GM23248 (cell line): ENCODE measurements at places on chromosomes 4 and X. TPM values are rescaled to one million over a fixed set of nuclear protein-coding genes. Genes with fewer than 3 reads are reported as not detected.

GALNTL6 gene
- total RNA-seq, result not detected in 2 replicates

- no peak for DNase-seq
- H3K4me3 ChIP-seq, result no peak overlapping the region
- H3K4me1 ChIP-seq, result peaks cover 8% of the 10 kb centered on the region
- H3K27me3 ChIP-seq, result no peaks in the 10 kb centered on the region
- H3K36me3 ChIP-seq, result no peaks in the 10 kb centered on the region
- no peak overlapping the region for H3K27ac ChIP-seq
These were observed 5.3 kb upstream of the VMA21 start for GRCh38 chrX:151391722-151392121.

GRCh38 chrX:43958529-43958928 lies 14.7 kb downstream of the NDP start:
- H3K4me1 ChIP-seq, result no peaks in the 10 kb centered on the region
- no peaks in the 10 kb centered on the region for H3K27me3 ChIP-seq
- no peak overlapping the region for H3K27ac ChIP-seq
- peak; percentile 73 for DNase-seq

DNA sequence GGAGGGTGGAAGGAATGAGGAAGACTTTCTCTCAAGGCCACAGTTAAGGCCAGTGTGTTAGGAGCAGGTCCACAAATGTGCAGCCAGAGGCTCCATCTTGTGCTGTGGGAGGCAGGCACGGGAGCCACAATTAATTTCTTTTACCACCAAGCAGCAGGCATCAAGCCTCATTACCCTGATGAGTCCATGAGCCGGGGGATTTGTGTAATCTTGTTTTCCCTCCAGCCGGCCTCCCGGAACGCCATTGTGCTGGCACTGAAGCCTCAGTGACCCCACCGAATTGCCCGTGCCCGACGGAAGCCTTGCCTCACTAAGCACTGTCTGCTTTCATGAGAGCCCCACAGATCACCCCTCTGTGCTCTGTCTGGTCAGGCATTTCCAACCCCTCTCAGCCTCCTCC lies 154.7 kb upstream of the STX18 start:
- no peaks in the 10 kb centered on the region for H3K4me1 ChIP-seq
- H3K4me3 ChIP-seq, result no peak overlapping the region
- H3K36me3 ChIP-seq, result no peaks in the 10 kb centered on the region
- peaks cover 10% of the 10 kb centered on the region; the same call in 1 of the 2 replicates for H3K27me3 ChIP-seq
- no peak for DNase-seq
- H3K27ac ChIP-seq, result no peak overlapping the region

- DNase-seq, result no peak
- H3K27ac ChIP-seq, result no peak overlapping the region
- H3K27me3 ChIP-seq, result no peaks in the 10 kb centered on the region
- no peak overlapping the region for H3K4me3 ChIP-seq
These were observed 353.0 kb downstream of the ADAM29 start for GRCh38 chr4:175271010-175271630.

DNA sequence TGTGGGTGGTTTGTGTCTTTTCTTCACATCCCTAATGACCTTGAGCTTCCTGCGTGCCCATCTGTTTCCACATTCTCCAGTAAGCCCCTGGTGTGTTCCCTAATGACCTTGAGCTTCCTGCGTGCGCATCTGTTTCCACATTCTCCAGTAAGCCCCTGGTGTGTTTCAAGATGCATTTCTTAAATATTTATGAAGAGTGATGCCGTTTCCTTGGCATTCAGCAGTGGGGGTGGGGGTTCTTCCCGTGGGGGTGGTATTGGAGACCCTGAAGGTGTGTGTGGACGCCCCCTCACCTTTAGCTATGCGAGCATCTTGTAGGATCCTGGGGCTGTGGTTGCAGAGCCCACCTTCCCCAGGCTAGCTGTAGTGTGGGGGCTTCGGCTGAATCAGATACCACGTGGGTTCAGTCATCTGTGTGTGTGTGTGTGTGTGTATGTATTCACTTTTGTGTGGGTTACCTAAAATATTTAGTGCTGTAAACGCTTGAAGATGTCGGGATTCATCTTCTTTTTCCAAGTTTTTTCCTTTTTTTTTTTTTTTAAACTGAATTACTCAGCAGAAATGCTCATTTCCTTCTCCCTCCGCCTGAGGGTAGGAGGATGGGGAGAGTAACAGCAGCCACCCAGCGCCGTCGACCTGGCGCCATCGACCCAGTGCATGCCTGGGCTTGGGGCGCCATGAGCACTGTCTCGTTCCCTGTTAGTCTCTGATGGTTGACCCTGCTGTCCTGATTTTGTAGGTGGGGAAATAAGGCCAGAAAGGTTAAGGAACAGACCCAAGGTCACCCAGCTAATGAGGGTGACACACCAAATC lies 9.9 kb downstream of the NSG1 start:
- no peaks in the 10 kb centered on the region for H3K4me1 ChIP-seq
- H3K4me3 ChIP-seq, result no peak overlapping the region
- DNase-seq, result no peak
- H3K27me3 ChIP-seq, result peaks cover 62% of the 10 kb centered on the region

DNA sequence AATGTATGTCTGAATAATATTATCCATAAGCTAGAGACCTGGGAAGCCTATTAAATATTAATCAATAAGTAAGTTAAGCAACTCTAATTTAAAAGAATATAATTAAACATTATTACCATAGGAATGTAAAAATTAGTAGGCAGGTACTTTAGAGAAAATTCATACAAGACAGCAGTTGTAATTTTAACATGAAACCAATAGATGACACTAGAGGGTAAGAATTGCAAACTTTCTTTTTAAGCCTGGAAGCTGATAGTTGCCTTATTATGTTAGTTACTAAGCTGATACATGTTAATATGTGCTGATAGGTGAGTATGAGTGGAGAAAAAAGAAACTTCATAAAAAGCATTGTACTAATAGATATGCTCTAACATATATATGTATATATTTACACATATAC lies 1157.4 kb downstream of the FAM133A start:
- DNase-seq, result peak; percentile 18
- no peaks in the 10 kb centered on the region for H3K4me1 ChIP-seq
- H3K4me3 ChIP-seq, result no peak overlapping the region
- no peaks in the 10 kb centered on the region for H3K36me3 ChIP-seq
- H3K27ac ChIP-seq, result no peak overlapping the region

PLK4 gene
- total RNA-seq, result 6.7 and 8.5 TPM in 2 replicates

GRCh38 chr4:84938316-84938715 lies 28.2 kb downstream of the WDFY3 start:
- H3K27me3 ChIP-seq, result no peaks in the 10 kb centered on the region
- H3K27ac ChIP-seq, result peak overlapping the region; percentile 51
- peak overlapping the region; percentile 52 for H3K4me3 ChIP-seq
- H3K36me3 ChIP-seq, result 0 out of 2 replicates have a peak, but pooled peaks cover 17% of the 10 kb centered on the region
- DNase-seq, result peak; percentile 83
- peaks cover 35% of the 10 kb centered on the region for H3K4me1 ChIP-seq
